ENCODE measurements at places on chromosomes 5 and 9.
A peak's percentile ranks its signal among the peaks of the same experiment; 100 is the strongest.

GRCh38 chr9:133882849-133883755 is 109.0 kb downstream of the VAV2 start:
- no peak for DNase-seq

DNA sequence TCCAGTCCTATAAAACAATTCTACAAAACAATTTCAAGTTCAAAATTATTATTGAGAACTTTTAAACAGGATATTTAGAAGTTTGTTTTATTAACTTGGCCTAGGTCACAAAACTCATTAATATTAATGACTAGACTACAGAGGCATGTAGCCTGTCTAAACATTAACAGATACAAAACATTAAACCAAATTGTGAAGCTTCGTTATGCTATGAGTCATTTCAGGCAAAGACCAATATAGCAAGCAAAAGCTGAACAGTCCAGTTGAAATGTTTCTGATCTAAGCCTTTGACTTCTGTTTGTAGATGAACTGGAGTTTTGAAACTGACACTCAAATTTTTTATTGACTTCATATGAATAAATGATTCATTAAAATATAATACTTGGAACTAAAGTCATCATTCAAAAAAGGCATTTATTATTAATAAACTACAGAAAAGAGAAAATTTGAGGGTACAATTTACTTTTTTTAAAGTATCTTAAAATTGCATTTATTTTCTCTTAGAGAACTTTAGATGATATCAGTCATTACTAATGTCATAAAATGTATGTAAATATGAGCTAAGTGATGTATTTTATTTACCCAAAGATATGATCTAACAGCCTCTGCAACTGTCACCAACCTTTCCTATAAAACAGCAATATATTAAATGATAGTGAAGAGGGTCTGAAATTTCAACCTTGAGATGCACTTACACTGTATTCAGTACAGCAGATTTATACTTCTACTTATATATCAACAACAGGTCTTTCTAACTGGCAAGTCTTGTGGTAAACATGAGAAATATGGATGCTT is 188.8 kb downstream of the COMMD10 start:
- peak; percentile 3 for DNase-seq

DNA sequence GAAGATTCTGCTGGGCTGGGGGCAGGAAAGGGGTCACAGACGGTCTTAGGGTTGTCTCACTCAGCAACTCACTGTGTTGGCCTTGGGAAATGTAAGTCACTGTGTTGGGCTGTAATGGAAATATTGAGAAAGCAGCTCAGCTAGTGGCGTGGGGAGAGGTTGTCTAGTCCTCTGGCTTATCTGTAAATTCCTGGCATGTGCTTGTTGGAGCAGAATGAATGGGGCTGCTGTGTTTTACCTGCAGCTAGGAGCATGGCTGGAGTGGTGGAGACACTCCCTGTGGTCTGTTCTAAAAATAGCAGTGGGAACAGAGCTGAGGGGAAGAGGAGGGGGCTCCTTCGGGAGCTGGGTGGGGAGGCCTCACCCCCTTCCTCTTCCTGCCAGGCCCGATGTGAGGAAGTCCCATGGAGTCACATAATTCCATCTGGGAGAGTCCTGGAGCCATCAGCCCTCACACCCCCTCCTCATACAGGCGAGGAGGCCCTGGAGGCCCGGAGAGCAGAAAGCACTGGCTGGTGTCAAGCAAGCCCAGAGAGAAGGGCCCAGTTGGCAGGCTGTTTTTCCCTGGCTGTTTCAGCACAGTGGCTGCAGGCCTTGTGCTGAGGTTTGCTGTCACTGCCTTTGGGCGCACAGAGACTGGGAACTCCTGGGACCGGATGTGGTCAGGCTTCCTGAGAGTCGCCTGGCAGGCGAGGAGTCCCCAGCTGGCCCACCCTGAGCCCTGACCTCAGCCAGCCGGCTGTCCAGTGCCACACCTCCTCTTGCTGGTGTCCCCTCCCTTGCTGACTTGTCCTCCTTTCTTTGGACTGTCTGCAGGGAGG is 84.9 kb downstream of the RGS3 start:
- no peak for DNase-seq

DNA sequence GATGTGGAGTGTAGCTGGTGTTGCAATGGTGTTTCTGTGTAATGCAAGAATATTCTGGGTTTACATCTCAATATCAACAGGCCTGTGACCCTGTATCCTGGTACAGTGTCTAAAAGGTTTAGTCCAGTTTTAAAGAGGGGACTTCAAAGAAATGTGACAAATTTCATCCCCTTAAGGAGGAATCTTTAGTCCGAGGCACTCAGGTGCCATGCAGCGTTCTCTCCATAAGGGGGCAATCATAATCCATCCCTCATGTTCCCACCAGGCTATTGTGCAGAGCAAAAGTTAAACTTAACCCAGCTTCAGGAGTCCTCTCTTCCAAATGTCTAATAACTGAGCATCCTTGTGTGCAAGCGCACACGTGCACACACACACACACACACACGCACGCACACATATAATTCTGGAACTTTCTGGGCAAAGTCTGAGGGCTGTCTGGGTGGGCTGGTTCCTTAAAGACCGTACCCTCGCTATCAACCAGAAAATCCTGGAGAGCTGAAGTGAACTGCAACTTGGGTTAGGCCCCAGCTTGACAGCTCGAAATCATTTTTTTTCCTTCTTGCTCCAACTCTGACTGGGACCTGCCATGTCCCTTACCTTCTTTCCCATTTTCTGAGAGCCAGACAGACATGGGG is 46.0 kb downstream of the CRB2 start:
- peak; percentile 68 for DNase-seq

GRCh38 chr9:72129271-72130156 is 19.7 kb upstream of the GDA start:
- no peak for DNase-seq

- no peak for DNase-seq
Observed at GRCh38 chr9:98832768-98833089, 25.3 kb downstream of the GALNT12 start.

GRCh38 chr9:341634-342421 is 127.2 kb downstream of the DOCK8 start:
- no peak for DNase-seq

DNA sequence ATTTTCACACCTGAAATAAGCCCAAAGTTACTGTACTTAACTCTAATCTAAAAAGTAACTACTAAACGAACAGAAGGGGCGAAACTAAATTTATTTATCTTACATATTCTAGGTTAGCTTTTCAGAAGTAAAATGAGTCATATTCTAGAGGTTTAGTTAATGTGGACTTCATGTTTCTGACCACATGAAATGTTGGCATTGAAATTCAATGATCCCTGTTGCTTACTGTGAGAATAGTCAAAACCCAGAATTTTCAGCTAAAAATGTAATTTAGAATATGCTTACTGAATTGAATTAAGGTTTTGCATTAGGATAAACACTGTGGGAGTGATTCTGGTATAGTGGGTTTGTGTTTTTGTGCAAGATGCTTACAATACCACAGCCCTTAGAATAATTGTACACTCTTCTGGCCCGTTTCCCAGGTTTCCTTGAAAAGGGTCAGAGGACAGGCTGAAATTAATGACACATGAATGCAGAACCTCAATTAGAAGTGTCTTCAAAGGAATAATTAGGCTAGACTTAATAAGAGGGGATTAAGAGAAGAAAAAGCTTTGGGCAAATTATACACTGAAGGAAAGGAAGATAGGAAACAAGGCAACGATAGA is 1.4 kb upstream of the SNX18 start:
- DNase-seq, result no peak

DNA sequence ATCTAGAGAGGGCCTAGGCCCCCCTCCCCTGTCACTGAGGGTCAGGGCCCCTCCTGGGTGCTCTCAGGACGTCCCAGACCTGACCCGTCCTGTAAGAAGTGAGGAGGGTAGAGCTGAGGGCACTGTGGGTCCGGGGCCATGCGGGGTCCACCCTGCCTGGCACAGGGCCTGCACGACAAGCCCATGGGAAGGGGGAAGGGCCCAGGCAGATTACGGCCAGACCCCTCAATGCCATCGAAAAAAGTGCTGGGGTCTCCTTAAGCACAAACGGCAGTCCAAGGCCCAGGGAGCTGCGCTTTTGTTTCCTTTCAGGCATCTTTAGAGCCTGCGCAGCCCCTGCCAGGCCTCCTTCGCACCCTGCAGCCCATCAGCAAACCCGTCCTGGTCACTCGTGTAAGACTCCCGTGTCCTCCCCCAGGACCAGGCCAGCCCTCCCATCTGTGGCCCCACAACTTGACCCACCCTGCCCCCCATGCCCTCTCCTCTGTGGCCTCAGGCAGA is 4.4 kb upstream of the EXOC3 start:
- no peak for DNase-seq
